ENCODE measurements at places on chromosomes 13 and 19.

DNA sequence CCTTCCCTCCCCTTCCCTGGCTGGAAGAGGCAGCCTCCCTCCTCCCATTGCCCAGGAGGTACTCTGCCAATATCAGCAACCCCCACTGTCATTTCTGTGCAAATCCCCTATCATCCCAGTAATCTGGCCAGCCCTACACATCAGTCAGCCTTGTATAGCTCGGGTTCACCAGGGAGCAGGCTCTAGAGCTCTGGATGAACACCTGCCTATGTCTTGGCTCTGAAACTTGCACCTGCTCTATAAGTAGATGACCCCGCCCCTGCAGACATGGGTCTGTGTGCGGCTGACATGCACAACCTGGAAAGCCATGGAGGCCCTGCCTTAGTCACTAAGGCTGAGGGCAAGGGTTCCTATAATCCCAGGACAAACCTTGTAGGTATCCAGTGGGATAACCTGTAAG is 1042.9 kb downstream of the UQCRFS1 start:
- DNase-seq = no peak

DNA sequence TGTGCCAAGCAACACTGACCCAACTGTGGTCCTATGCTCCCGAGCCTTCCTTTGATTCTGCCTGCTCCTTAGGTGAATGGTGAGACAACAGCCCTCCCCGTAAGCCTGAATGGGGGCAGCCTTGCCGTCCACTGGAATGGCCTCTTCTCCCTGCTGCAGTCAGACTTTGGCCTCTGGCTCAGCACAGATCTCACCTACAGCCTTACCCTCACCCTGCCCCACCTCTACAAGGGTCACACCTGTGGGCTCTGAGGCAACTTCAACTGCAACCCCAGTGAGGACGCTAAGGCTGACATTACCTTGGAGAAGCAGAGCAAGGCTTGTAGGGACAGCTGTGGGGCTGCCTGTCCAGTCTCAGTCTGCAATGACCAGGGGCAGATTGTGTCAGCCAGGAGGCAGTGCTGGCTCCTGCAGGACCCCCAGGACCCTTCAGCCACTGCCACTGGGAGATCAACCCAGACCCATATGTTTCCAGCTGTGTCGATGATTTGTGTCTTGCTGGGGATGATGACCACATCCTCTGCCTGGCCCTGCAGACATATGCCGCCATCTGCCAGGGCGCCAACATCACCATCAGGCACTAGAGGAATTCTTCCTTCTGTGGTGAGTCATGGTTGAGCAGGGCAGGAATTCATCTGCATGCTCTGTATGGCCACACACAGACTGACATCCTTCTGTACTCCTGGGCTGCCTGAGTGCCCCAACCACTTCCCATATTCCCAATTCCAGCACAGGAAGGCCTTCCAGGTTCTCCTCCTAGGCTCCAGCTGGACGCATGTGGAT is 27.3 kb upstream of the FXYD3 start:
- DNase-seq = no peak

- DNase-seq = no peak
Measured at GRCh38 chr13:67934617-67935330, 704.6 kb upstream of the PCDH9 start.

- DNase-seq = peak; percentile 30
Measured at GRCh38 chr13:31038834-31039552, 106.5 kb downstream of the TEX26 start.

GRCh38 chr19:45574526-45574925 is 10.1 kb downstream of the OPA3 start:
- DNase-seq = no peak

GRCh38 chr19:33685541-33685940 is 63.8 kb downstream of the CHST8 start:
- no peak for DNase-seq

- no peak for DNase-seq
Measured at GRCh38 chr19:30689474-30689873, 317.3 kb downstream of the ZNF536 start.

Data from stimulated activated naive CD8-positive, alpha-beta T cell treated with anti-CD3 and anti-CD28 coated beads, Interleukin-15, Interleukin-2, amounts not matched to agents 100 U/mL and 50 U/mL, for 24 hours (primary cell).